ENCODE measurements at places on chromosomes 2 and 18.

DNA sequence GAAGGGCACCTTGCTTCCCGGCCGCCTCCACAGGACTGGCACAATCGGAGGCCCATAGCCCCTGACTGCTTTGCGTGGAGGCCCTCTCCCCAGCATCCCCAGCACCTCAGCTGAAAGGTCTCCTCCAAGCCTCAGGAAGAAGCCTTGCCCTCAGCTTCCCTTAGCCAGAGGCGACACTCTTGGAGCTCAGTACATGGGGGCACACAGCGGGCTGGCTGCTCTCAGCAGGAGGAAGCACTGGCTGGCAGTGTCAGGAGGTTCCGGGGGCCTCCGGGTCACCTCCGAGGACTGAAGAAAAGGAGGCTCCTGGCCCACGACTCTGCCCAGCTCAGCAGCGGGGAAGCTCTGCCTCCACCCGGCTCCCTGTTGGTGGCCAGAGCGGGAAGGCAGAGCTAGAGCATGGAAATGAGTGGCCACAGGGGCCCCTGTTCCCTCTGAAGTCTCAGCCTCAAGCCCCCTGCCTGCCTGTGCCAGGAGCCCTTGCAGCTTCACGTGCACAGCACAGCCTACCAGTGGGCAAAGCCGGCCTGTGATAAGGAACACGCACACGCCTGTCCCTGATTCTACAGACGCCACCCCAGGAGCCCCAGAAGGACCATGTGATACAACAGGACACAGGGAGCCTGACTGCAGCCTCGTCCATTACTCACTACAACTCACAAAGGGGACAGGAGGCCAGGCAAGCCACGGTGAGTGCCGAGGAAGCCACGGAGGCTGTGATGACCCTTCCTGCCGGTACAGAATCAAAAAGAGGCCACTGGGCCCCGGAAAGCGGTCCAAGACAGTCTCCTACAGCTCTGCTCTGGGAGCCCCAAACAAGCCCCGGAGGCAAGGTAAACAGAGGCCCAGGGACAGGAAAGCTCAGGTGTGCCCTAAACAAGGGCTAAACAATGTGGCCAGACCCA lies 15.5 kb downstream of the HDAC4 start:
- DNase-seq, result no peak

DNA sequence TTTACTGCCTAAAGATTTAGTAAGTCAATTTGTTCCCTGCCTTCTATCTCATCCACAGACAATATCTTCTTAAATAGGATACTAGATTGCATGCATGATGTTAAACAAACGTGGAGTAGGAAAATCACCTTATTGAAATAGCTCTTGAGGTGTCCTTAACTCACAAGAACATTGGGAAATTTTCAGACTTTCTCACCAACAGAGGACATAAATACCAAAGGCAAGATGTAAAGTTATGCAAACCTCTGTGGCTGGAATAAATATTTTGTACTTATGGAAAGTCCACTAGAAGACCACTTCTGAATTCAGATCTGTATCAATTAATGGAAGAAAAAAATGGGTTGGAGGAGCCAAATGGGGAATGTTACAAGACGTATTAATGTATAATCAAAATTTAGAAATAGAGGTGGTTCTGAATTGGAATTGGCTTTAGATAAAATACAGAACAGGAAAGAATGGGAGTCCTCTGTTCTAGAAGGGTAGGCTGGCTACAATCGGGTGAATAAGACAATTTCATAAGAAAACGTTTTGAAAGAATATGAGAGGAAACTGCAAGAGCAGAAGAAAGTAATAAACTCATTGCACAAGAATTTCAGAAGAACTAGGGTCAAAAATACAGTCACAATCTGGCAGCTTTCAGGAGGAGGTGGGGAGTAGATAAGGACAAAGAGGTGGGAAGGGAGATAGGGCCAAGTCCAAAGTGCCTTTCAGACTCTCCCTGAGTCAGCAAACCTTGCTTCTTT lies 69.3 kb upstream of the FN1 start:
- no peak for DNase-seq

GRCh38 chr2:222000326-222000725 lies 298.5 kb downstream of the PAX3 start:
- no peak for DNase-seq

- no peak for DNase-seq
Observed at GRCh38 chr18:57811477-57812125, 8.5 kb upstream of the ATP8B1 start.

- DNase-seq, result no peak
Observed at GRCh38 chr2:71896385-71897136, 251.1 kb downstream of the CYP26B1 start.

DNA sequence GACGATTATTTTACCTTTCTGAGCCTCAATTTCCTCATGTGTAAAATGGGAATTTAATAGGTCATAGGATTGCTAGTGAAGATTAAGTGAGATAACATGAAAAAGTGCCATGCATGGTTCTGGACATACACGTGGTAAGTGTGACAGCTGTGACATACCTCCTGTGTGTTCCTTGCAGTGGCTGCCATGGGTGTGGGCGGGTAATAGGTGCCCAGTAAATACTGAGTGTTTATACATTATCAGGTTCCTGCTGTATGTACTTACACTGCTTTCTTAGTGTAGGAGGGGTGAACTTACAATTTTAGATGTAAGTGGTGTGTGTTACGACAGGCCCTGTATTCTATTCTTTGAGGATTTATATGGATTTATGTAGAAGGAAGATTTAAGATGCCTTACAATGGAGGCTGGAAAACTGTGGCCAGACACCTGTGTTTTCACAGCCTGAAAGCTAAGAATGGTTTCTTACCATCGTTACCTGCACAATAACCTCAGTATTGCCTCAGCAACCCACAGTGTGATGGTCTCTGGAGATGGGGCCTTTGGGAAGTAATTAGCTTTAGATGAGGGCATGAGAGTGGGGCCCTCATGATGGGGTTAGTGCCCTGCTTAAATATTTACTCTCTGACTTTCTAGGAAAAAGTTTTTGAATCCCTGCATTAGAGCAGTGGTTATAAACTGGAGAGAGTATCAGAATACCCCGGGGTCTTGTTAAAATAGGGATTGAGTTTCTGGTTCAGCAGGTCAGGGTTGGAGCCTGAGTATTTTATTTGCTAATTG lies 78.1 kb downstream of the ASAP2 start:
- no peak for DNase-seq

- no peak for DNase-seq
Observed at GRCh38 chr2:15802657-15803542, 137.4 kb upstream of the MYCN start.

GRCh38 chr2:149143734-149144133 lies 105.2 kb downstream of the LYPD6B start:
- DNase-seq, result no peak

- DNase-seq, result no peak
Observed at GRCh38 chr2:179335732-179336131, 71.1 kb upstream of the SESTD1 start.

DNA sequence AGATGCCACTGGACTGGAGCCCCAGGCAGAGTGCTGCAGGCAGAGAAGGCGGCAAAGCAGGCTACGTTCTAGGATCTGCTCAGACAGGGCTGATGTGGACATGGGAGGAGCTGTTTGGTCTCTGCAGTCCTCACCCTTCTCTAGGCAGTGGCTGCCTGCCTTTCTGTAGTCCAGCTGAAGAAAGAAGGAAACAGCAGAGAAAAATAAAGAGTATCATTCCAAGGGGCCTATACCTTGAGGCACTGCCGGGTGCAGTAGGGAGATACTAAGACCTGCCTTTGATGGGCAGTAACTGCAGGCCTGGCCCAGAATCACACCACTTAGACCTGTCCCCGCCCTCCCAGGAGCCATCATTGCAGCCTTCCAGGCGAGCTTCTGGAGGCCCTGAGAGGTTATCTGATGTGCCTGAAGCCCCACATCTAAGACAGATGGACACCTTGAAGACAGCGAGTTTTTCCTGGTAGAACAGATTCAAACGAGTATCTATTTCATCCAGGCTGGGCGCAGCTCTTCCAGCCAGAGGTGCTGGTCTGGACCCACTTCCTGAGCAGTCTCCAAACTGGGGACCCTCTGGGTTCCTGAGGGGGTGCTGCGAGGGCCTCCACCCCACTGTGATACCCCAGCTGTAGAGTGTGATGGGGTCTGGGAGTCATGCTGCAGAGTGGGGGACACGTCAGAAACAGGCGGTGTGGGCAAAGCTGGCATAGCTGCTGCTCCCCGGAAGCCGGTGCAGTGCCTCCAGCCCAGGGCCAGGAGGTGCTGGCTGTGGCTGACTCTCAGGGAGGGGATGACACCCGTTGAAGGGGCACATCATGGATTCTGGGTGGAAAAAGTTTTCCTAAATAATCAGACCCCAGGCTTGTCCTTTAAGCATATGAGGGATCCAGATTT lies 87.3 kb upstream of the OTOS start:
- no peak for DNase-seq

- no peak for DNase-seq
Observed at GRCh38 chr2:136916131-136916530, 150.8 kb downstream of the THSD7B start.

DNA sequence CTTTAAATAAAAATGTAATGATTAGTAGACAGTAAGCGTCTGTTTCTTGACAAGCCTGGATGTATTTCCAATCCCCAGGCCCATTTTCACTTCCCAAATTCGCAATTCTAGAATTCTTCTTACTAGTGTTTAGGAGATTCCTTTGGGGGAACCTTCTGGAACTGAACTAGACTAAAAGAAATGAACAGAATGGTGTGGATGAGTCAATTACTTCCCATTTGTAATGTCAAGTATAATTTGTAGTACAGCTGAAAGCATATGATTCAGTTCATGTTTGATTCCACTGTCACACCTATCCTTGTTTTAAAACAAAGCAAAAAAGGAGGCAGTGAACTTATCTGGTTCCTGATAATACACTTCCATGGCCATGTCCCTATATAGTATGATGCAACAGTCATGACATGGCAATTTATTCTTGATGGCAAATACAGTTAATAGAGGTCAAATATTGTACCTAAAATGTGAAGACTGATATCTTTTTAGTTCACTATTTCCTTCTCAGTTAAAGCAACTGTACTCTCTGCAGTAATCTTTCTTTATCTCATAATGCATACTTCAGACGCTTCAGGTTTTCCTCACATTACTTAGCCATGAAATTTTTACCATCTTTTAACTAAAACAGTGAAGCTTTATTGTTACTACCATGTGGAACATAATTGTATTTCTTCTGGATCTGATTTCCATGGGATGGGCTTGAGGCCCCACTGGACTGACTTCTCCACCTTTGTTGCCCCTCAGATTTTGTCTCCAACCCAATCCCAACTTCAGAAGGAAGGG lies 2.0 kb downstream of the IDH1 start:
- DNase-seq, result no peak

DNA sequence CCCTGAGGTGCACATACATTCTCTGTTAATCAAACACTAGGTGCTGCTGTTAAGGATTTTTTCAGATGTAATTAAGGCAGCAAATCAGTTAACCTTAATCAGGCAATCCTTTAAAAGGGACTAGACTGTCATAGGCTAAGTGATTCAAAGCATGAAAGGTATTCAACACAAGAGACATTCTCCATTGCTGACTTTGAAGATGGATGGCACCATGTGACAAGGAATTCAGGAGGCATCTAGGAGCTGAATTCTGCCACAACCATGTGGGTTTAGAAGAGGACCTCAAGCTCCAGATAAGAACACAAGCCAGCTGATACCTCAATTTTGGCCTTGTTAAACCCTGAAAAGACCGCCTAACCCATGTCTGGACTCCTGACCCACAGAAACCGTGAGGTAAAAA lies 84.0 kb downstream of the SMAD2 start:
- no peak for DNase-seq

DNA sequence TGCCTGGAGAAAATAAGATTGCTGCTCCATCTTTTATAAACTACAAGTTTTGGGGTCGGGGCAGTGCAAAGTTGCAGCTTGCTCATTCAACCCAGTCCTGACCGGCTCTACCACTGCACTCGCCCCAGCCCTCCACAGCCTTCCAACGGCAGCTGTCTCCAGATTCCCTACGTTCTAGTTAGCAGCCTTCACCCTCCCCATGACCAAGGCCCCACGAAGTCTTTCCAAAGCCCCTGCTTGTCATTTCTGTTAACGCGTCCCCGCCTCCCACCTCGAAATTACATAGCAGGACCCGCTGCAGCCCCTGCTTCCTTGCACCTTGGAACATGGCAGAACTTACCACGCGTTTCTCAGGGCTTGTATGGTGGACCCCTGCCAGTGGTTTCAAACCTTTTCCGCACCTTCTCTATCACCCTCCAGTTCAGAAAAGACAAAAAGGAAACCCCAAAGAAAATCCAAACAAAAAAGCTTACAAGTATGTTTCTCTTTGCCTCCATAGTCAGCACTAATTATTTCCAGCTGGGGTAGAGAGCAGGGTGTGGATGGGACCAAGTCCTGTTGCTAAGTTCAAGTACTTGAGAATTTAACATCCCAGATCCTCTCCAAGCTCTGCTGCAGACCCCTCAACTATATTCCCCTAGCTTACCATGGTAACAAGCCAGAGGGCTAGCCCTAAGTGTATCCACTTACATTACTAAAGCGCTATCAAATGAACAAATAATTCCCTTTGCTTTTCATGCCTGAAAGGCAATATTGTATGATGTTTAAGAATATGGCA lies 161.5 kb downstream of the TGIF1 start:
- DNase-seq, result no peak

DNA sequence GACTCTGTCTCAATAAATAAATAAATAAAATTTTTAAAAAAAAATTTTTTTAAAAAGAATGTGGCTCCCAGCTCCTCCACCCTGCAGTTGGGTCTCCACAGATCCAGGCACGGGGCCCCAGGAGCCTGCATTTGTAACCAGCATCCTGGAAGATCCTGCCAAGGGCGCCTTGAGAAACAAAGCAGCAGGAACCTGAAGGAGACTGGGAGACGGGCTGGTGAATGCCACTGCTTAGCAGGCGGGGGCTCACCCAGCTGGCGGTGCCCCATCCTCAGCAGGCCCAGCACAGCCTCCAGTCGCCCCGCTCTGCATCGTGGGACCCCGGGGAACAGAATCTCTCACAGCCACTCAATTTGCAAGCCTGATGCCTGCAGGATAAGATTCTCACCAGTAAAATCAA lies 187.5 kb upstream of the SALL3 start:
- DNase-seq, result no peak
